ENCODE measurements at places on chromosomes 1 and 21. TPM values are rescaled to one million over a fixed set of nuclear protein-coding genes. Genes with fewer than 3 reads are reported as not detected.

GRCh38 chr1:36446271-36446670, 4.0 kb downstream of the OSCP1 start:
- no peaks in the 10 kb centered on the region for H3K27me3 ChIP-seq
- H3K4me3 ChIP-seq: no peak overlapping the region
- no peak for DNase-seq
- H3K27ac ChIP-seq: no peak overlapping the region

DNA sequence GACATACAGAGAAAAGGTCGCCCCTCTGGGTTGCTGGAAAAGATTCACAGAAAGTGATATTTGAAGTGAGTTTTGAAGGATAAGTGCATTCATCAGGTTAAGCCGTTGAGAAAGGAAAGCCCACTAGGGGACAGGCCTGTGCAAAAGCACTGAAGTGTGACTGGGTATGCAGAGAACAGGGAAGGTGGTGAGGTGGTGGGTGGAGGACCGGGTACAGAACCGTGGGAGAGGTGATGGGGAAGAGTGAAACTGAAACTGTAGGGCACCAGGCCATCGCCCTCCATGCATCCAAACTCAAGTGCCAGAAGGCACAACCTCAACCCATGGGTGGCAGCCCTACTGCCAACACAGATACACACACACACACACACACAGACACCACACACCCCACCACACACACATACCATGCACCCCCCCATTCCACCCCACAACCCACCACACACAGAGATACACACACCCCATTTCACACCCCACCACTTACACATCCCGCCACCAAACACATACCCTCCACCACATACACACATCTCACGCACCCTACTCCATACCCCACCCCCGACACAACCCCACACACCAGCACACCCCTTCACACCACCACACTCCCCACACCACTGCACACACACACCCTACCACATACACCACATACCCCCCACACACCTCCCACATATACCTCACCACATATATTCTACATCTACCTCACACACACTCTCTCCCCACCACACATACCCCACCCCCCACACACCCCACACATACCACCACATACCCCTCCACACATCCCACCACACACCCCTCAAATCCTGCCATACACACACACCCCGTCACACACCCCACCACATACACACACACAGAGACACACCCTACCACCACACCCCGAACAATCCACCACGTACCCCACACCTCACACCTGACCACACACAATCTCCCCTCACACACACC, 59.0 kb downstream of the TSEN15 start:
- H3K27ac ChIP-seq: no peak overlapping the region
- no peaks in the 10 kb centered on the region for H3K27me3 ChIP-seq
- DNase-seq: no peak
- H3K4me3 ChIP-seq: no peak overlapping the region

GRCh38 chr1:207268753-207269511, 52.5 kb upstream of the CD55 start:
- H3K4me3 ChIP-seq: no peak overlapping the region
- H3K4me1 ChIP-seq: no peaks in the 10 kb centered on the region
- DNase-seq: no peak
- H3K27ac ChIP-seq: no peak overlapping the region

SDC3 gene
- total RNA-seq: 15.9 TPM

- no peak overlapping the region for H3K27ac ChIP-seq
- no peaks in the 10 kb centered on the region for H3K27me3 ChIP-seq
- H3K4me1 ChIP-seq: no peaks in the 10 kb centered on the region
- H3K4me3 ChIP-seq: no peak overlapping the region
- no peak for DNase-seq
These were observed 41.1 kb downstream of the EPHA2 start for GRCh38 chr1:16114527-16115467.

DNA sequence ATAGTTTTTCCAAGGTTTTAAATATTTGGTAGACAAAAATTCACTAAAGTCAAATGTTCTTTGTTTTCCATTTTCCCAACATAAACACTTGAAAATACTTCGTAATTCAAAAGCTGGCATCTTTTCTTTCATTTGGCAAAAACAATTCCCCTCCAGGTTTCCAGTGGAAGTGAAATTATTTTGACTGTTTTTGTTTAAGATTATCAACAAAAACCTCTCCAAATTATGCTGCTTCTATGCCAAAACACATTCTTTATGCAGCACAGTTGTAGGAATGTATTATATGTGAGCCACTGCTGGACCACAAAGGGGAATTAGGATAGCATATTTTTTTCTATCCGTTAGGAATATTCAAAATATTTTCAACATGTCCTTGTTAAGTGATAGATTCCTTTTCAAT, 44.1 kb downstream of the SLC5A9 start:
- no peak overlapping the region for H3K27ac ChIP-seq
- H3K4me3 ChIP-seq: no peak overlapping the region
- no peaks in the 10 kb centered on the region for H3K4me1 ChIP-seq
- no peaks in the 10 kb centered on the region for H3K36me3 ChIP-seq
- H3K27me3 ChIP-seq: no peaks in the 10 kb centered on the region

DNA sequence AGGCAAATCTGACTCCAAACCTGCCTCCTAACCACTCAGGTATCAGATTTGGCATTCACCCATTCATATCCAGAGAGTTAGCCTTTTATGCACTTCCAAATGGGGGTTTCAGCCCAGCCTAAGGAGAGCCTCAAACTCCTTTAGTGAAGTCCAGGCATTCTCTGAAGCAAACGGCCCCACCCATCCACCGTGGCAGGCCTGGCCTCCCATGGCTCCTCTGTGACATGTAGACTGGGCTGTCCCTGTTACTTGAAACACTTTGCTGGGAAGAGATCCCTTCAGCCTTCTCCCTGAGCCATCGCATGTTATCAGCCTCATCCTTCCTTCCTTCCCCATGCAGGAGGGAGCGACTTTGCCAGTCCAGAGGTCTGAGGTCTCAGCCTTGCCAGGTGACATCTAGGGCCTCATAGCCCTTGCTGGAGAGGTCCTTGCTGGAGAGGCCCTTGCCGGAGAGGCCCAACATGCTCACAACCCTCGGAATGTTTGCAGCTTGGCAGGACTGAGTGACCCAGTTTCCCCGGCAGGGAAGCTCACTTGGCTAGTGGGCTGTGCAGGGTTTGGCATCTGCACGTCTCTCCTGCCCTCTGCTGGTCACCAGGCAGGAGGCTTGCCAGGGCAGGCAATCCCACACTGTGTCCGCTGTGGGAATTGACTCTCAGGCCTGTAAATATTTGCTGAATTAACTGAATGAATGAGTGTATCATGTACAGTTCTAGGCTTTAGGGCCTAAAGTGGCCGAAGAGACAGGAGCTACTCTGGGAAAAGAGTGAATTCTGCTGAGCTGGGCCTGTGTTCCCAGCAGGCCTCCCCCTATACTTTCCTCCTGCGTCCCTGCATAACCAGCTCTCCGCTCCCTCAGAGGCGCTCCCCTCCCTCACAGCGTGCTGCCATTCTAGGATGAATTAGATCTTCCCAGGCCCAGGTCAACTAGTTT, 26.7 kb upstream of the RBM15 start:
- DNase-seq: peak; percentile 84
- H3K4me1 ChIP-seq: peaks cover 6% of the 10 kb centered on the region
- H3K4me3 ChIP-seq: no peak overlapping the region
- H3K36me3 ChIP-seq: no peaks in the 10 kb centered on the region
- no peaks in the 10 kb centered on the region for H3K27me3 ChIP-seq

OR2T2 gene
- not detected for total RNA-seq

GRCh38 chr1:3821004-3821403, 24.7 kb upstream of the LRRC47 start:
- no peak overlapping the region for H3K4me3 ChIP-seq
- H3K27me3 ChIP-seq: no peaks in the 10 kb centered on the region
- no peak for DNase-seq
- H3K36me3 ChIP-seq: peaks cover 38% of the 10 kb centered on the region
- no peak overlapping the region for H3K27ac ChIP-seq

DNA sequence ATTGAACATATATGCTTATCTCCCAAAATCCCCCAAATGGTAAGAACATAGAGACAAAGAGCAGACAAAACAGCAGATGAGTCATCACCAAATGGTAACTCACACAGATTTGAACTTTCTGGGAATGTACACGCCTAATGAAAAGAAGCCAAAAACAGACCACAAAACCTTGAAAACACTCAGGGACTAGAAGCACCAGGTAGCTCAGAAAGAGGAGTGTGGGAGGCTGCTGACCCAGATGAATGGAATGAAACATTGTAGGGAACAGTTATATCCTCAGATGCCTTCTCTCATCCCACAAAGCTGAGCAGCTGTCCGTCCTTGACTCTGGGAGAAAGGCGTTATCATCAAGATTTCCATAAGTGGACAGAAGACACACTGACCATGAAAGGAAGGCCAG, 307.0 kb upstream of the USP25 start:
- no peaks in the 10 kb centered on the region for H3K4me1 ChIP-seq
- H3K36me3 ChIP-seq: peaks cover 5% of the 10 kb centered on the region
- no peak for DNase-seq
- H3K27me3 ChIP-seq: no peaks in the 10 kb centered on the region
- no peak overlapping the region for H3K27ac ChIP-seq
- no peak overlapping the region for H3K4me3 ChIP-seq

DNA sequence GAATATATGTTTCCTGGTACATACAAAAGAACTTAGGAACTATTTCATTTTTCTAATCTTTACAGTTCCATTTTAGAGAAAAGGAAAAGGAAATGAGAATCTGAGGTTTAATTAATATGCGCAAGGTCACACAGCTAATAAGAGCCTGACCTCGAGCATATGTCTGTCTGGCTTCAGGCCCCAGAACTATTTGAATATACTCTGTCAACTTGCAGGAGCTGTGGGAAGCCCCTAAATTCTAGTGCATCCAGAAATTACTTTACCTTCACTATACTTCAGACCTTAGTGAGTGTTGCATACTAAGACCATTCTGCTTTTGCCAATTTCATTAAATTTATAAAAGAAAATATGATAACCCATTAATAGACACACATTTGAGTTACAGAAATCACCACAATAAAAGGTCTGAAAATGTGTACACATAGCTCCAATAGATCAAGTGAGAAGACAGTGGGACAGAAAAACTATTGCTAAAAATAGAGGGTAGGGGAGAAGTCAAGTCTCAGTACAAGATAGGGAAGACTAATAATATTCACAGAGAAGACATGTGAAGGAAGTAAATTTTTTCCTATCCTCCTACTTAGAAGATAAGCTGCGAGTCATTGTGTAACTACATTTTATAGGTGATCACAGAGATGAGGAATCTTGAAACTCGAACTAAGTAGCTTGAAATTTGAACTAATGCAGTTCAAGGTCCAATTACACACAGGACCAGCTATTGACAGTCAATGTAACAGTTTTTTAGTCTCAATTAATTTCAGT, 3.8 kb downstream of the RGS13 start:
- no peaks in the 10 kb centered on the region for H3K27me3 ChIP-seq
- no peaks in the 10 kb centered on the region for H3K36me3 ChIP-seq
- H3K27ac ChIP-seq: no peak overlapping the region
- no peak for DNase-seq
- H3K4me1 ChIP-seq: no peaks in the 10 kb centered on the region

TXLNA gene
- 26.0 TPM for total RNA-seq

Measured in right lobe of liver (tissue), 6 donors.